Activated T-cell treated with anti-CD3 and anti-CD28 coated beads, Interleukin-2, amount 50 U/mL, for 48 hours (primary cell): ENCODE measurements at places on chromosomes 12 and 14.

DNA sequence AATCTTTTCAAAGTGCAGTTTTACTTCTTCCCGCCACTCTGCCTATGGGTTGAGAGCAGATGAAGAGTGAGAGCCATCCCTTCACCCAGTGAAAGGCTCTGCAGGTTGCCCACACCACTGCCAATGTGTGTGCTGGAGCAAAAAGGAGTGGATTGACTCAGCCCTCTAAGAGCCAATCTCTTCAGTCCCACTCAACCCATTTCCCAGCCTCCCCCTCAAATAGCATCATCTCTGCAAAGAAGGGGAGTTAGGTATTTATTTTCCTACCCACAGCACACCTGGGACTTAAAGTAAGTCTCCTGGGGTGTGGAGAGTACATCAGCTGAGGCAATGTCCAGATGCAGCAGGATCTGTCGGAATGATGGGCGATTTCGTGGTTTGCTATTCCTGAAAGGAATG is 15.3 kb downstream of the MAP3K12 start:
- DNase-seq, result no peak

DNA sequence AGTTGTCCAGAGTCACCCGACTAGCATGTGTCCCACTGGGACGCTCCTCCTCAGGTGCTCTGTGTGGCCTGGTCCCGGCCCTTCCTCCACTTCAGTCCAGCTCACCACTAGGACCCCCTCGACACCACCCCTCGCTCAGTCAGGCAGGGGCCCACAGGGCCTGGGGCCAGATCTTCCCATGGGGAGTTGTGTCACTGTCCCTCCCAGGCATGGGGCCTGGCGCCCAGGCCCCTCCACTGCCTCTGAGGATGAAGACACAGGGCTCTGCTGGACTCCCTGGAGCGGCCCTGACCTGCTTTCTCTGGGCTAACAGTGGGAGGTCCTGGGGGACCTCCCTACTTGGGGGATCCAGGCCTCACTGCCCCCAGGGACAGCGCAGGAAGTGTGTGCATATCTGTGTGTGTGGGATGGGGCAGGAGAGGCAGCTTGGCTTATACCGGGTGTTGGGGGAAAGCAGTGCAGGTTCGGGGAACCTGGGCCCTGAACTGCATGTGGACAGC is 43.8 kb downstream of the KRT80 start:
- DNase-seq, result no peak

DNA sequence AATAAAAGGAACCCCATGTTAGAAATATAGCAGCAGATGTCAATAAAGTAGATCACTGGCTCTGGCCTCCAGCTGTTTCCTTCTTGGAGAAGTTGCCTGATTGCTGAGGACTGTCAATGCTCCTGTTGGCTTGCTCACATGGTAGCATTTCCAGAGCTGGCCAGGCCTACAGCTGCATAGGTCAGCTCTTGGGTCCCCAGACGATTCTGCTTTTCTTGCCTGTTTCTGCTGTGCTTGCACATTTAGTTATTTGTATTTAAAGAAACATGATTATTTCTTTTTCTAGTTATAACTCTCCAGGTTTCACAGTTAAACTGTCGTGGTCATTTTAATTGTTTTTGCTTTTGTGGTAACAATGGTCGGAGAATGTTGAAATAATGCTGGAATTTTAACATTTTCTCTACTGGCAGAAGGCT is 7.2 kb downstream of the NAV3 start:
- DNase-seq, result no peak

GRCh38 chr14:75709207-75709812 is 48.3 kb downstream of the TTLL5 start:
- peak; percentile 70 for DNase-seq
